Stimulated activated CD4-positive, alpha-beta T cell treated with anti-CD3 and anti-CD28 coated beads, Interleukin-15, amount 100 ng/mL, for 24 hours (primary cell): ENCODE measurements at places on chromosomes 1 and 21.

DNA sequence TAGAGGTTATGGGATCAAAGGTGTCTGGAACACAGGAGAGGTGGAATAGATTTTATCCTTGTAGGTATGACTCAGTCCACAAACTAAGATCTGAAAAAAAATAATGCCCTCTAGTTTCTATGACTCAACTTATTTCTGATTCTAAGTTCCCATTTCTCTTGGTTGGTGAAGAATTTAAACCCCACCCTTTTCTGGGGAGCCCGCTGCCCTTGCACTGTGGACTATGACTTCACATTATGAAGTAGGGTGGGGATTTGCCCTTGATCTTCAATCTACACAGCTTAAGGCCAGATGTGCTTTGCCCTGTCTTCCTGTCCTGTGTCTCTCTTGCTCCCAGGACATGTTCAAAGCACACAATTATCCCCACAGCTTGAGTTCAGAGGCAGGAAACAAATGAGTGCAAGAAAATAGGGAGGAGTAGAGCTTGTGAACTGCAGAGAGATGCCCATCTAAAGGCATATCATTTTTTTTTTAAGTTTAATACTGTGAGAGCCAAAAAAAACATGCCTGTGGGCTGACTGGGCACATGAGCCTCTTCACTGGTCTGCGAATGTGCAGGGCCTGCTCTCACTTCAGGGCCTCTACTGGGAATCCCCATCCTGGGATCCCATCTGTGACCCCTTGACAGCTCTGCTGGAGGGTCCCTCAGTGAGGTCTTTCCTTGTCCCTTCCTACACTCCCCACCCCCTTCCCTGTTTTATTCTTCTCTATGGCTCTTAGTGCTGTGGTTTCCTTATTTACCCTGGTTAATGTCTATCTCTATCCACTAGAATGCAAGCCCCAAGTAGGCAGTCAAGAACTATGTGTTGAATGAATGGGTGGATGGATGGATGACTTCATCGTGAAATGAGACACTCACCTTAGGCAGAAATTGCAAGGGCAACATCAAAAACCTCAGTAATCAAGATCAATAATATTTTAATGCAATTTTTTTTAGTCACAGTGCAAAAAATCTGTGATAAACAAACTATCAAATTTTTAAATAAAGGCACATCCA is 61.5 kb downstream of the CD58 start:
- DNase-seq = peak; percentile 59

DNA sequence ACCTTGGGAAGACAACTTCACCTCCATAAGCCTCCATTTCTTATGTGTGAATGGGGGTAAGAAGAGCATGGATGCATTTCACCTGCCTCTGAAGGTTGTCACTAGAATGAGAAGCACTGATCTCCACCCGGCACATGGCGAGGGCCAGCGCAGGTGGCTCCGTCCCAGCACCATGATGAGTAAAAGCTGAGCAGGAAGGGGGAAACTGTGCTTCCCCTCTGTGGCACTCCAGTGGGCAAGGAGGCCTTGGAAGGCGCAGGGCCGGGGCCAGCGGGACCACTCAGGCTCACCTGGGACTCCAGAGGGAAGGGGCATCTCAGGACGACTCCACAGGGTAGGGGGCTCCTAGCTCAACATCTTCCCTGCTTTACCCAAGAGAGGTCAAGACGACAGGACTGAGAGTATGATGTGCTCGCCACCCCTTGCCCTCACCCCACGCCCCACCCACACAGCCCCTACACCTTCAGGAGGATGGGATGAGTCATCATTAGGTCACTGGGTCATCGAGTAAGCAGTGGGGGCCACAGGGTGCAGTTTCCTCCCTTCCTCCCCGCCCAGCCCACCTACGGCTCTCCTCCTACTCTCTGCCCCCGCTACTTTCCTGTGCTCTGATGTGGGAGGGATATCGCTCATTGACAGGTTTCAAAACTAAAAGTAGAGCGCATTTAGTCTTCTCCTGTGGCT is 112.1 kb downstream of the HIVEP3 start:
- peak; percentile 76 for DNase-seq

DNA sequence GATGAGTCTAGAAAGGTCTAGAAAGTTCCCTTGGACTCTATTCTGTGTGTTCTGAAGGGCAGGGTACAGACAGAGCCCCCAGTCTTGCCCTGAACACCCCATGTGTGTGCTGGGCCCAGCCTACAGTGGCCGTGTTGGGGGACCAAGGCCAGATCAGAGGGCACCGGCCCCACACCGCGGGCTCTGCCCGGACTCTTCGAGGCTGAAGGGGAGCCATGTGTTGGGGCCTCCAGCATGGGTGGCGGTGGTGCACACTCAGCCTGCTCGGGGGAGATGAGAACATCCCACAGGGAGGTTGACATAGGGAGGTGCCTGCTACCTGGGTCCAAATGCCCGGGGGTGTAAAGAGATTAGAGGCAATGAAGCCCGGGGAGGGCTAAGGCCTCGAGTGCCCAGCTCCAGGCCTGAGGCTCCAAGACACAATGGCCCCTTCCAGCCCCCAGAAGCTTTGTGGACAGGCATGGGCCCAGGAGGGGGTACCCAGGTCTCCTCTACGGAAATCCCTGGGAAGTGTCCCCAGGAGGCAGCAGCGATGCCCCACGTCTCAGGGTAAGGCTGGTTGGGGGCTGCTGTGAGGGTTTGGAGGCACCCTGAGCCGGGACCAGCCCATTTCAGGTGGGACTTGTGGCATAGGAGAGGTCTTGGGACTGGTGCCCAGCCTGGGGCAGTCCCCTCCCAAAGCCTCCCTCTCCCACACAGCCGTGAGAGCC is 12.1 kb downstream of the ARHGEF16 start:
- DNase-seq = peak; percentile 0

DNA sequence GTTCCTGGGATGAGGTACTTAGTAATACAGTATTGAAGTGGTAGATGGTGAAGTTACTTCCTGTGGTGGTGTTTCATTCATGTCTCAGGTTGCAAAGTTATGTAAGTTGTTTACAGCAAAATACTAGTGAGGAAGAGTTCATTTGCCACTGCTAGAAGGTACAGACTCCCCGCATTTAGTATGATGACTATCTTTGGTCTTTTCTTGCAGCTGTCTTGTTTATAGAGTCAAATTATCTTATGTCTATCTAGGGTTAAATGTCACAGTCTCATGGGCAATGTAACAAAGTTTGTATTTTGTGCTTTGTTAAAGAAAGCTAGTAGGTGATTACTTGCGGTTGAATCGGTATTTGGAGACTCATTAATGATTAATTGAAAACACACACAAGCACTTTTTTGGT is 50.2 kb downstream of the LRRC8D start:
- no peak for DNase-seq

- DNase-seq = no peak
These were observed 6.1 kb upstream of the CELSR2 start for GRCh38 chr1:109243221-109243620.

GRCh38 chr1:17724150-17724549 is 31.0 kb upstream of the ACTL8 start:
- DNase-seq = no peak

DNA sequence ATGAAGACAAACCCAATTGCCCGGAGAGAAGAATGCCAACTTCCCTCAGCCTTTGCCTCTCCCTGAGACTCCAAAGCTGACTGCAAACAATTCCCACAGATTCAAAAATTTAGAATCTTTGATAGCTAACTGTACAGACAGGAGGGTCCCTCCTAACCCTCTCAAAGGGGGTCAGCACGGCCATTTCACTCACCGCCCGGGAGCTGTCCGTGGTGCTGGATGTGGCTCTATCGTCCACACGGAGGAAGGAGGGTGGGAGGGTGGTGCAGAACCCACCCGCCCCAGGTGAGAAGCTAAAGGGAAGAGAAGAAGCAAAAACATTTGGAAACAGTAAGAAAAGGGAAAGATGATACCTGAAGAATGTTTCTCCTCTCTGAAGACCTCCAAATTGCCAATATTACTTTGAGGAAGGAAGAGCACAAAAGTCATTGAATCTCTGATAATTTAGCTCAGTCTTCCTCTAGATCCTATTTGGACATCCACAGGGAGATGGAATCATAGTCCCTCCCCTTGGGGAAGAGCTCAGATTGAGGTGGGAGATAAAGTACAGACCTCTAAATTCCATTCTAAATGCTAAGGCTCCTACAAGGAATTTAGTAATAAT is 45.6 kb downstream of the RHBG start:
- no peak for DNase-seq
